ENCODE measurements at places on chromosomes 7 and 10. TPM values are rescaled to one million over a fixed set of nuclear protein-coding genes. Genes with fewer than 3 reads are reported as not detected.

DNA sequence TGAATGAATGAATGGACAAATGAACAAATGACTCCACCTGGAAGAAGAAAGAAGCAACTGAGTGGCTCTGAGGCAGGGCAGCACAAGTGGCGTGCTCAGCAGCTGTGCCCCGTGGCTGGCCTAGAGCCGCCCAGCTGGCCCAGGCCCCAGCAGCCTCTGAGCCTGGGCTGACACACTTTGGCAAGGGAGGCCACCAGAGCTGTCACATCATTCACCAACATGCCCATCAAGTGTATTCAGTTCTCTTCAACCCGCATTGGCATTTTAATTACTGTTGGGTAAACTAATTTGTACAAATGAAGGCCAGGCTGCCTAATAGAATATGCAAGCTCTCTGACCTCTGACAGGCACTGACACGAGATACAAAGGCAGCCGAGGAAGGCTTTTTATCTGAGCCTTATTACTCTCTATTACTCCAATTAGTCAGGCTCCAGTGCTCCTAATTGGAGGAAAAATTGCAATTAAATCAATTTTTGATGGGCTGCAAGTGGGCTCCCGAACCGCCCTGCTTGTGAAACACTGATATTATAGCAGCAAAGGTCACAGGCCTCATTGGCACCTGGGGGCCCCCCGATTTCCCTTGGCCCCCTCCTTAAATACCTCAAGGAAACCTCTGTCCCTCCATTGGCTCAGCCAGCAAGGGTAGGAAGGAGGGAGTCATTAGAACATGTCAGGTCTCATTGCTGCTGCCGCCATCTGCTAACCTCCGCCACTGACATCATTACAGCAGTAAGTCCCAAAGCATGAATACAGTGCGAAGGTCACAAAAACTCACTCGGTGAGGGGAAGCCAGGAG lies 41.9 kb downstream of the DPCD start:
- DNase-seq, result no peak

The KIAA1217 gene
- 1.2 TPM for total RNA-seq

- DNase-seq, result no peak
These were observed 35.1 kb downstream of the RCC1L start for GRCh38 chr7:75038508-75038907.

- DNase-seq, result no peak
These were observed 5.8 kb downstream of the COMTD1 start for GRCh38 chr10:75229971-75230370.

DNA sequence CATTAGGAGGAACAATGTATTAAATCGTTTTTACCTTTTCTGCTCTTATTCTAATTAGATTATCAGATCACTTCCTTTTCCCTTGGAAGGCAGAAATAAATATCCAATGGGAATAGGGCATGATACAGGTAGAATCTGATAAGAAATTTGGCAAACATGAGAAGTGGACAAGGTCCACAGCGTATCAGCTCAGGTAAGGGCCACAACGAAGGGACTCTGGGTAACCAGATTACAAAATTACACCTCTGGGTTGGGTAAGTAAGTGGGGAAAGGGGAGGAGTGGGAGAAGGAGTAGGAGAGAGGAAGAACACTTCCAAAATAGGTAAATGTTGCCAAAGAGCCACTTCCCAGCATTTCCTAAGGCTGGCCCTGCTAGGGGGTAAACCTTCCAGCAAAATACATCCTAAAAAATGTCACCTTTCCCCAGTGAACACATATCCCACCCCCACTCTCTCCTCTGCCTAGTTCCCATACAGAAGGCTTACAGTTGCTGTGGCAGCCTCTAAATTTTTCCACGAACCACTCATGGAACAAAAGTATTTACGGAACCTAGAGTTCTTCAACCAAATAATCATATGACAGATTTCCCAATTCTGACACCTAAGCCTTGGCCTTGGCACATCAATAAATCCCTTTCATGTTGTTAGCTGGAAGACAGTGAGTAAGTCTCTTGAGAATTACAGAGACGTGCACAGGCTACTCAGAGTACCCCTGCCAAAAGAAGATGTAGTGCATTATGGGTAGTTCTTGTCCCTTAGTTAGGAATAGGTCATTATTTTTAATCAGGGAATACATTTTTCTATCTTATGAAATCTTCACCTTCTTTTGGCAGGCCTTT lies 51.5 kb upstream of the DLX6 start:
- DNase-seq, result no peak

The PDE1C gene
- not detected for total RNA-seq

The MARVELD1 gene
- 2.4 TPM for total RNA-seq

- no peak for DNase-seq
These were observed 429.7 kb downstream of the EXOC4 start for GRCh38 chr7:133682364-133683181.

DNA sequence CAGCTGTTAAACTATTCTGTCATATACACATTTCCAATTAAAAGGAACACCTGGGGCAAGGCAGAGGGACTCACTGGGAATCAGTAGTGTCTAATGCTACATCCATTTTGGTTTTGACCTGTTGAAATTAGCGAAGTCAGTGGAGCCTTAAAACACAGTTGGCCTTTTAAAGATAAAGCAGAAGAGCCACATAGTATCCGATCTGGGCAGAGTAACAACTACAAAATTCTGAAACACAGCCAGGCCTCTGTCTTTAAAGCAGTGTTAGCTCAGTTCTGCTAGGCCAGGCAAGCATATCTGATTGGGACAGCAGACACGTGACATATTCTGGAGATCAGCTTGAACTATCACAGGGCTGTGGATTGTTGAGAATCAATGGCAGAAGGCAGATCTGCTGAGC lies 117.5 kb upstream of the WNT16 start:
- no peak for DNase-seq

- DNase-seq, result no peak
These were observed 60.1 kb downstream of the ZNF783 start for GRCh38 chr7:149321978-149322541.

DNA sequence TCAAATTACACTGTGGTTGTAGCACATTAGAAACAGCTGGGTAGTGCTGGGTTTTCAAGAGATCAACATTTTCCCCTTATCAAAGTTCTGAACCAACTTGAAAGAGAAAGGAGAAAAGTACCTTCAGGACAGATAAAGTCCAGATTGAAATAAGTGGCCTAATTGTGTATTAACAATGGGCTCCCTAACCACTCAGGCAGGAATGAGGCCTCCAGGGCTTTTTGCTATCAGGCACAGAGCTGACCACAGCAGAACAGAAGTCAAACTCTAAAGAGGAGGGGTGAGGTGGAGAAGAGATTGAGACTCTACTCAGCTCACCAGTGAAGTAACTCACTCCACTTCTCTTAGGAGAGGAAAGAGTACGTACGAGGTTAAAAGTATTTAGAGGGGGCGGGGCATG lies 394.1 kb upstream of the PHF14 start:
- no peak for DNase-seq

GRCh38 chr7:131459256-131459655 lies 97.2 kb downstream of the PODXL start:
- DNase-seq, result no peak

The LIPK gene
- not detected for total RNA-seq

DNA sequence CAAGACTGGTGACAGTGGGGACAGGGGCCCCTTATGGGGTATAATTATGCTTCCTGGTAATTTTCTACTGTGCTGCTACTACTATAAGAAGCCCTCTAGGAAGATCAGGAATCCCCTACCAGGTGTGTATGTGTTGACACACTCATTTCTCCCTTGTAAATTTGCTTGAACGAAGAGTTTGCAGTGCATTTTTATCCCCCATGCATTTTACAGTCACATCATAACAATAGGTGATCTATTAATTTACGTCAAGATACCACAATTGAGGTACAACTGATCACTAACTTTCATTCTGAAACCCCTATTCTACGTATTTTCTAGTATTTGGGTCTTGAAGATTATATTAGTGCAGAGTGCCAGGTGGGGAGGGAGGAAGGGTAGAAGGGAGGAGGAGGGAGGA lies 252.2 kb downstream of the NSUN6 start:
- no peak for DNase-seq

DNA sequence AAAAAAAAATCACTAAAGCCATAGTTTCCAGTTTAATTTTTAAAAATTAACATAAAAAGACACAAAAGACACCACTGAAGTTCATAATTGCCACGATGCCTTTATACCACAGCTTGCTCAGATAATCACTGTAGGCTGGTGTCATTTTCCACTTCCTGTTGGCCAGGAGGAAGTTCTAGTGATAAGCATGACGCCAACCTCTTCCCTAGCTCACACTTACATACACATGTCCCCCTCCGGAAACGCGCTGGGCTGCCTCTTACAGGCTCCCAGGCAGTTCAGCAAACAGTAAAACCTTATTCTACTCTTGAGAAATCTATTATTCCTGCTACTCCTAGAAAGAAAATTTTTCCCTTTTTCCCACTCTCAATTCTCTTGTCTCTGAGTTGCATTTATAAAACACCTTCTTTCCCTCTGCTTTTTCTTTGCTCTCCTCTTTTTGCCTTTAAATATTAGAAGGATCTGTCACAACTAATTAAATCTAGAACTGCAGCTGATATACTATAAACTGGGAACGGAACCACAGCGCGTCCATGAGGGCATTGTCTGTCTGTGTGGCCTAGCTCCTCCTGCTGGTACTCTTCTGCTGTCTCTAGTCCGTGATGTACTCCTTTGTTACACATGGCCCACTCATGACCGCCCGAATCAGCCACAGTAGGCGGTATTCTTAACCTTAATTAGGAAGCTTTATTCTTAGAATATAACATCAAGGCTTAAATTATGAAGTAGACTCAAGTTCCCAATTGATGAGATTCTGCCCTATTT lies 664.9 kb downstream of the CNTNAP2 start:
- no peak for DNase-seq

The PITX3 gene
- not detected for total RNA-seq

DNA sequence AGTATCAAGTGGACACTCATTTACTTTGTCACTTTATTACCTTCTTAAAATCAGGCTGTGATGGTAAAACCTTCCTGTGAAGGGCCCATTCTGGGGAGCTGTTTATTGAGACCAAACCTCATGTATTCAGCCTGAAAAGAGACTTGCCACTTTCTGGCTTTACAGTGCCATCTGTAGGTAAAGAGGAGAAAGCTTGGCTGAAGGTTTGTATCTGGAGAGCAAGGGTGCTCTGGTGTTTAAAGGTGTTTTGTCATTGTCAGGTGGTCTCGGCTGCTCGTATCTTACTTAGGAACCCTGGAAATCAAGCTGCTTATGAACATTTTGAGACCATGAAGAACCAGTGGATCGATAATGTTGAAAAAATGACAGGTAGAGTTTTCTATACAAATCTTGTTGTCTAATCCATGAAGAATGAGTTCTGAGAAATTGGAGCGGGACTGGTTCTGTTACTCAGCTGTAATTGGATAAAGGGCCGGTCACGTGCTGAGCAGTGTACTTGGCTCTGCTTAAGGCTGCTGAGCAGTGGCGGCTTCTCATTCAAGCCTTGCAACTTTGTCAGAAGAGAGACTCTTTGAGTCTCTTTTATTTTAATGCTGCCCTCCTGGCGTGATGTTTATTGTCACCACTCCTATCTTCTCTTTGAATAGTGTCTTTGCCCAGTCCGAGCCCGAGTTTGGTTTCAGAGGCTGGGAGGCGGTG lies 46.9 kb downstream of the AP3M1 start:
- no peak for DNase-seq

DNA sequence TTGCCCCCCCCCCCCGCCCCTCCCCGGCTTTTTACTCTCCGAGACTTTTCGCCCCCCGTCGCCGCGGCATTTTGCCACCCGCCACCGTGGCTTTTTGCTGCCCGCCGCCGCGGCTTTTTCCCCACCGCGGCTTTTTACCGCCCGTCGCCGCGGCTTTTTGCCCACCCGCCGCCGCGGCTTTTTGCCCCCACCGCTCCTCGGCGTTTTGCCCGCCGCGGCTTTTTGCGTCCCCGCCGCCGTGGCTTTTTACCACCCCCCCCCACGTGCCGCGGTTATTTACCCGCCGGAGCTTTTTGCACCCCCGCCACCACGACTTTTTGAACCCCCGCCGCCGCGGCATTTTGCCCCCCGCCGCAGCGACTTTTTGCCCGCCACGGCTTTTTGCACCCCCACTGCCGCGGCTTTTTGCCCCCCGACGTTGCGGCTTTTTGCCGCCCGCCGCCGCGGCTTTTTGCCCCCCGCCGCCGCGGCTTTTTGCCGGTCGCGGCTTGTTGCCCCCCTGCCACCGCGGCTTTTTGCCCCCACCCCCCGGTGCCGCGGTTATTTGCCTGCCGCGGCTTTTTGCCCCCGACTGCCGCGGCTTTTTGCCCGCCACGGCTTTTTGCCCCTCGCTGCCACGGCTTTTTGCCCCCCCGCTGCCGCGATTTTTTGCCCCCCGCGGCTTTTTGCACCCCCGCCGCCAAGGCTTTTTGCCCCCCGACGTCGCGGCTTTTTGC lies 461.1 kb downstream of the ZNF33B start:
- DNase-seq, result no peak

DNA sequence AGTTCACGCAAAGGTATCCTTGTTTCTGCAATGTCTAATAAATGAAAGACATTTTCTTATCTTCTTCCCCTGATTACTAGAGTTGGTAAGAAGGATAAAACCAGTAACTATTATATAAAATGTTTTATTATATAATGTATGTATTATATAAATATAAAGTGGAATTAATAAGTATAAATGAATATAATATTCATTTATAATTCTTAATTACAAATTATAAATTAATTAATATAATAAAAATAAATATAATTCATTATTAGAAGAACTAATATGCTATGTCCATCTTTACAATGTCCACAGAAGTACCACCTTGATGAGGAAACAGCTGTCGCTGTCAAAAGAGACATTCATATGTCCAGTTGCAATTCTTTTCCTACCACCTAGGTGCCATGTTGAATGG lies 177.7 kb downstream of the GLI3 start:
- DNase-seq, result no peak

DNA sequence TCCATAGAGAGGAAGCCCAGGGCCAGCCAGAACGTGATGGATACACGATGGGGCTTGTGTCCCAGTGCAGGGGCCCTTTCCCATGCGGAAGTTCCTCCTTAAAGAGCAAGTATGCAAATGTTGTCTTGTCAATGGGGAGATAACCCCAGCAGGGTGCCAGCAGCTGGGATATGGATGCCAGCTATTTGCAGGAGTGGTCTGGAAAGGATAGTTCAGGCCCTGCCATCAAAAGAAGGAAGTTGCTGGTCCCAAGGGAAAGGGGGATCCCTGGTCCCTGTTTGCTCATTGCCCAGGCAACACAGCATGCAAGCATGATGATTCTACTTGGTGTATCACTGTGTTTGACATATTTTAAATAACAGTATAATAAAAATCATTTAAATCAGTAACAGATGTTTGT lies 73.1 kb upstream of the HECW1 start:
- DNase-seq, result no peak

- DNase-seq, result no peak
These were observed 154.2 kb downstream of the TSPAN12 start for GRCh38 chr7:120703585-120704240.

Measured in T-cell (primary cell).